Stimulated activated CD8-positive, alpha-beta memory T cell treated with anti-CD3 and anti-CD28 coated beads, Interleukin-15, amount 100 ng/mL, for 24 hours (primary cell): ENCODE measurements at places on chromosomes 4 and X.

DNA sequence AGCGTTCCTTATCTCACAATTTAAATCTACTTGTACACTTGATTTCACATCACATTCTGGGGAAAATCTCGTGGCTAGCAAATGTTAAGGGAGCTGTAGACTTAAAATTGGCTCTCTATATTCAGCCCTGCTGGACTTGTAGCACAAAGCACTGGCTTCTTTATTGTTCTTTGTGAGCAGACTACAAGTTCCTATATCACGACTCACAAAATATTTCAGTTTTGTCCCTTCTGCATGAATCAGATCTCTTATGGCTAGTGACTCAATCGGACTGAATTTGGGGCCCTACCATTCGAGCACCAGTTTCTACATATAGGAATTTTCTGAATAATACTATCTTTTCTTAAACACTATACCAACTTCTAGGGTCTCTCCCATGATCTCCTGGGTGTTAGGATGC is 390.1 kb downstream of the ADAM29 start:
- DNase-seq = no peak

GRCh38 chrX:87571964-87572363 is 54.4 kb downstream of the KLHL4 start:
- no peak for DNase-seq

DNA sequence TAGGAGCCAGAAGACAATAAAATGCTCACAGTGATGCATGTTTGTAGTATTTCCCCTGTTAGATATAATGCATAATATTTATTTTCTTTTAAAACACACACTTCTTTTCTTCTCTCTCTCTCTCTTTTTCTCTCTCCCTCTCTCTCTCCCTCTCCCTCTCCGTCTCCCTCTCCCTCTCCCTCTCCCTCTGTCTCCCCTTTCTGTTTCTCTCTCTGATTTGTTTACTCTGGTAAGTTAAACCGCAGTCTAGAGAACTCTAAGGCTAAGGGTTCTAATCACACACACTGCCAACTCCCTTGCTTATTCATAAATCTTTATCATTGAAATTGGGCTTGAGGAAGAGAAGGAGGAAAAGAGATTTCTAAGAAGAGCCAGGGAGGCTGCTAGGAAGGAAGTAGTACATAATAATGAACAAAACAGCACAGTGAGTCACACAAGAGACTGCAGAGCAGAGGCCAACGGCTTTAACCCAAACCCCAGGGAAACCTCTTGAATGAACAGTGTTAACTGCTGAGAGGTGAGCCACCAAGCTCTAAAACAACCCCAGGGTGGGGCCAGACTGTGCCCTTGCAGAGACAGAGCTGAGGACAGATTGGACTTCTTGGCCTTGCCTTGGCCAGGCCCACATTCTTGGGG is 9.1 kb upstream of the PHOX2B start:
- no peak for DNase-seq

DNA sequence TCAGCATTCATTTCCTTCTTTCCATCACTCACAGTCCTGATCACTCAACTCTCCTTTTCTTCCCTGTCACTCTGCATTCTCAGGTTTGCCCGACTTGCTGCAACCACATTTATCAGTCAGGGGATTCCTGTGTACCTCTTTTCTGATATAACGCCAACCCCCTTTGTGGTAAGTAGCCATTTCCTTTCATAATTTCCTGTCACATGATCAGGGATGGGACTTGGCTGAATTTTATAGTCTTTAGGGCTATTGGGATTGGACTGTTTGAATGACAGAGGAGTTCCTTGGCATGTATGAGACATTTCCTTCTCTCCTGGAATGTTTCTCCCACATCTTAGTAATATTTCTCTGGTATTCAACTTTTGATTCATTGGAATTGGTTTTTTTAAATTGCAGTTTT is 11.0 kb downstream of the PGM2 start:
- DNase-seq = no peak

- DNase-seq = no peak
Observed at GRCh38 chr4:14152834-14153519, 525.5 kb upstream of the BOD1L1 start.

GRCh38 chr4:46999566-46999965 is 6.2 kb upstream of the GABRA4 start:
- no peak for DNase-seq

- DNase-seq = no peak
Observed at GRCh38 chr4:153143527-153144348, 60.5 kb upstream of the TRIM2 start.

DNA sequence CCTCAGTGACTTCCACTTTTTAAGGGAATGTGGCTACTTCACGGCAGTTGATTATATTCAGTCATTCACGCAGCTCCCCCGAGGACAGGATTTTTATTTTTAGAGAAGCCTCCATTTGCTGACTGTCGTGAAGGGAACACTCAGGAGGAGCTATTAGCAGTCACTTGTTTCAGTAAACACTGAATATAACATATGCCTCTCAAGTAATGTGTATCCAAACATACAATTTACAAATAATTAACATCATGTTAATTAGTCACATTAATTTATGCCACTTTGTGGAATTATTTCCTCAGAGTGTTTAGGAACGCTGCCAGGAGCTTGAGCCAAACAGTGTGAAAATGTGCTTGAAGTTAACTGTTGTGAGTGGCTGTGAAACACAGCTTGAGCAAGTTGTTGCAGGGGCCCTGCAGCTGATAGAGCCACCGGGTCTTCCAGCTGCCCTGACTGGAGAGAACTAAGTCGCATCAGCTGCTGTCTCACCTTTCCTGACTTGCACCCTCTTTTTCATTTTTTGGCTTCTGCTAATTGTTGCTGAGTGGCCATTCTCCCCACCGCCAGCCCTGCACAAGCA is 245.6 kb downstream of the LDB2 start:
- DNase-seq = no peak

GRCh38 chr4:110629780-110630687 is 7.2 kb upstream of the PITX2 start:
- no peak for DNase-seq

GRCh38 chrX:4268676-4269075 is 555.2 kb upstream of the PRKX start:
- DNase-seq = no peak

- no peak for DNase-seq
Observed at GRCh38 chrX:102067966-102068723, 57.3 kb upstream of the TCEAL2 start.

DNA sequence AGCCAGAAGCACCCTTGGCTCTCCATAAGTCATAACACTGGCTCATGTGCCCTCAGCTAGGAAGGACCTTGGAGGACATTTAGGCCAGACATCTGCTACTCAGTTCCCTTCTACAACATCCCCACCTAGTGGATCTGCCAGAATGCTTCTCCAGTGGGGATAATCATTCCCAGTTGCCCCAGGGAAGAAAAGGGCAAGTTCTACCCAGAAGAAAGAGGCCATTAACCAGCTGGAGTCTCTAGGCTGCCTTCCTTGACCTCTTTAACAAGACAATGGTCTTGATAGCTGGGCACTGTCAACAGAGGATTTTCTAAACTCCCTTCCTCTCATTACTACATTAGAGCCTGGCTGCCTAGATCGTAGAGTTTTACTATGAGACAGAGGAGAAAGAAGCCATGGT is 42.0 kb downstream of the LGI2 start:
- no peak for DNase-seq

DNA sequence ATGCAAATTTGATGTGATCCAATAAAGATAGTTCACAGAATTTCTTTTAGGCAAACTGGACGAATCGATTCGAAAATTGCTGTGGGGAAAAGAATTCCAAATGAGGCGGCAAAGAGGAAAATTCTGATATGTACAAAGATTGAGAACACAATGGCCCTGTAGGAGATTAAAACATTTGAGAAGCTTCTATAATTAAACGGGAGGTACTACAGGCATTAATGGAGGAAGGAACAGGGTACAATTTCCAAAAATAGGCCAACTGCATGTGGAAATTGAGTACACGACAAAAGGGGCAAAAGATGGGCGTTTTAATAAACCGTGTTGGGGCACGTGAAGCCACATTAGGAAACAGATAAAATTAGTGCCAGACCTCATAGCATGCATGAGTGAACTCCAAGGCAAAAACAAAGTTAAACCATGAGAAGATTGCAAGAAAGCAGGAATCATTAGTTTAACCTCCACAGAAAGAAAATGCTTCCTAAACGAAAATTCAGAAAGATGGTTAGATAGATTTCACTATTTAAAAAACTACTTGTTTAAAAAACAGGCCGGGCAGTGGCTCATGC is 68.4 kb downstream of the DHRSX start:
- no peak for DNase-seq

DNA sequence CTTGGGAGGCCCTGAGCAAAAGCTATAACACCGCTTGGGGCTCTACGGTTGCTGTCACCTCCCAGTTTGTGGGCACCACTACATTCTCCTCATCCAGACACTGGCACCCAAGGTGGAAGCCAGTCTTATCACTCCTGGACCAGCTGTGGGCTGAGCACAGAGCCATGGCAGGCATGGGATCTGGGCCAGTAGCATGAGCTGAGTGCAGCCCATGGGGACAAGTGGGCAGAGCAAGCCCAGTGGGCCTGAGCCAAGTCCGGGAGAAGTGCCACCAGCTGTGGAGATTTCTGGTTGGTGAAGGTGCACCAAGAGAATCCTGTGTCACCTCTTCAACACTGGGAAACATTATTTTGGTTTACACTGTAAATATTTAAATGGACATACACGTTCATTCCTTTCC is 1013.0 kb downstream of the TECRL start:
- no peak for DNase-seq

GRCh38 chr4:5730436-5730835 is 19.4 kb downstream of the EVC start:
- DNase-seq = no peak

GRCh38 chr4:10949039-10949733 is 264.6 kb upstream of the CLNK start:
- no peak for DNase-seq

DNA sequence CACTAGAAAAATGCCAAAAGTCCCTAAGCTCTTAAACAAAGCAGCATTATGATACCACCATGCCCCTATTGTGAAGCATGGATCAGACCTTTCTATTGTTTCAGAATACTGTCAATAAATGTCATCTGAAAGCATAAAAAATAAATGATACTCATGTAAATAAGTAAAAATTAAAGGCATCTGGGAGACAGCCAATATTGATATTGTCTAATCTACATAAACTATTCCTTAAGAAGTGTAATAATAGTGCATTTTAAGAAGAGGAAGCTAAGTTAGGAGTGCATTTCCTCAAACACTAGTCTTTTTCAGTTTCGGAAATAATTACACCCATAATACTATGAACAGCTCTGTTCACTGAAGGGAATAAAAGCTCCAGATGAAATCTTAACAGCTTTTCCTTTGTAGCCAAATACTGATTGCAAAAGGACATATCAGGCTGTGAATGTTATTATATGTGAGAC is 181.6 kb downstream of the SPOCK3 start:
- DNase-seq = no peak

- DNase-seq = no peak
Observed at GRCh38 chr4:74431113-74431826, 13.7 kb upstream of the AREG start.

- DNase-seq = no peak
Observed at GRCh38 chrX:24424948-24425347, 40.1 kb upstream of the PDK3 start.

GRCh38 chr4:25058796-25059195 is 28.1 kb upstream of the LGI2 start:
- no peak for DNase-seq

DNA sequence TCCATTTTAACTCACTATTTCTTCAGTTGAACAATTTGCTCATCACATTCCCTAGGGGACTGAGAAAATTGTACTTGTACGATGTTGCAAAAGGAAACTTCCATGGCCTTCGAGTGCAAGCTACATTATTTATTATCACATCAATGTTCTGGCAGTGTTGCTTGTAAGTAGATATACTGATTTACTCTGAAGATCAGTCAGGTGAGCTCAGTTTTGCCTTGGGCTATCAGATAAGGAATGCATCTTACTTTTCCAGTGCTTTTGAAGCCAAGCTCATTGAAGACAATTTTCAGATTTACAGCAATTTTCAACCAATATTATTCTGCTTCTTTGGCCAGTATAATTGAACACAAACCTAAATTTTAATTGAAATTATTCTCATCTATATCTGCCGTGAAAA is 1296.9 kb downstream of the RAPGEF2 start:
- no peak for DNase-seq

DNA sequence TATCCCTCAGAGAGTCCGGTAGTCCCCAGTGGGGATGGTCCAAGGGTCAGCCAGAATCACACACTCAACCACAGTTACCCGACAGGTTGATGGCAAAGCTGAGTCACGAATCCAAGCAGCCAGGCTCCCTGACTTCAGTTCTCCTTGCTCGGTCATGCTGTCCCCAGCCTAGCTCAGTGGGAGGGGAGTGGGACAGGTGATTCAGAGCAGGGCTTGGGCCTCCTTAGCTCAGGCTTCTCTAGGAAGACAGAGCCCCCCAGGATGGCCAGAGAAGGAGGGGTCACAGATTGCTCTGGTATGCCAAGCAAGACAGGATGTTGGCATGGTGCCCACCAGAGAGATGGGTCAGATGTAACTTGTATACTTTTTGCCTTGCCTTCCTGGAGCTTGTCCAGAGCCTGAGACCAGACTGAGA is 66.5 kb downstream of the EFNB1 start:
- DNase-seq = no peak

- no peak for DNase-seq
Observed at GRCh38 chr4:47057991-47058390, 26.6 kb downstream of the GABRB1 start.

DNA sequence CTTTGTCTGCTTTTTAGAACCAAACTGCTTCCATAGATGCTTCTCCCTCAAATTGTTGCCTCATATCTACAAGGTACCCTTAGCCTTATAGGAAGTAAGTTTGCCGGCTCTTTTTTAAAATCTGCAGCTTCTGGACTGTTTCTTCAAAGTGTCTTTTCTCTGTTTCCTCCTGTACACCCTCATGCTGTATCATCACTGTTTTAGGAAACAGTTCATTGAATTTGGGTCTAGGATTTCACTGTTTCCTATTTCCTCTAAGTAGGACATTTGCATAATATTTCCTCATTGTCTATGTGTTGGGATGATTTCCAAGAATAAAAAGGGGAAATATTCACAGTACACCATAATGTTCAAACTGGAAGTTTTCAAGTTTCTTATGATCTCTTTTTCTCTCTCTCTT is 43.0 kb downstream of the BANK1 start:
- DNase-seq = no peak
